HEK293T (cell line): ENCODE measurements at places on chromosomes 7 and 10.

GRCh38 chr10:115093286-115093775 lies at the start of gene ATRNL1:
Gene ATRNL1 (plus strand): TSS chr10:115093365. CDS start chr10:115093751, 386 bp downstream.
- peak; percentile 68 for DNase-seq

DNA sequence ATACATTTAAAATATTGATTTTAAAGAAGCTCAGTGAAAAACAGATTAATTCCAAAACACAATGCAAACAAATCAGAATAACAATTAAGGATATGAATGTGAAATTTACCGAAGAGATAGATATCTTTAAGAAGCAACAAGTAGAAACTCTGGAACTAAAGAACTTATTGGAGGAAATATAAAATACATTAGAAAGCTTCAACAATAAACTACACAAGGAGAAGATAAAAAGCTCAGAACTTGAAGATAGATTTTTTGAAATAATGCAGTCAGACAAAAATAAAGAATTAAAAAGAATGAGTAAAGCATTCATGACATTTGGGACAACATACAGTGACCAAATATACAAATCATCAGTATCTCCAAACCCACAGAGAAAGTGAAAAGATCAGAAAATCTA lies 43.2 kb downstream of the HIBADH start:
- DNase-seq: no peak

DNA sequence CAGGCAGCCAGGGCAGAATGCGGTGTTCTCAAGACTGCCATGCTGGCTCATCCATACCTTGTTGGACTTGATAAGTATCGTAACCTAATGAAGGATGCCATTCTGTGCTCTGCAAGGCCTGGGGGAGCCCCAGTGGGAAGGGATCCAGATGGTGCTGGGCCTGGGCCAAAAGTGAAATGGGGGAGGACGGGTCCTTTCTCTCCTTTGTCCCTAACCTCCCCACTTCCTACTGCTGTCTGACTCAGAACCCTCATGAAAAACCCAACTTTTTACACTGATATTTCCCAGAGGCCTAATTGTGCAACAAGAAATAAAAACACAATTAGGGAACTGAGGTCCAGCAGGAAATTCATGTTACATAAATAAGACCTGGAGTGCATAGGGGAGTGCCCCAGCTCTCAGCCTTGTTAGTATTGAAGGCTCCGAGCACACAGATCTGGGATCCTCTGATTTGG lies 193.7 kb upstream of the SVIL start:
- DNase-seq: no peak

DNA sequence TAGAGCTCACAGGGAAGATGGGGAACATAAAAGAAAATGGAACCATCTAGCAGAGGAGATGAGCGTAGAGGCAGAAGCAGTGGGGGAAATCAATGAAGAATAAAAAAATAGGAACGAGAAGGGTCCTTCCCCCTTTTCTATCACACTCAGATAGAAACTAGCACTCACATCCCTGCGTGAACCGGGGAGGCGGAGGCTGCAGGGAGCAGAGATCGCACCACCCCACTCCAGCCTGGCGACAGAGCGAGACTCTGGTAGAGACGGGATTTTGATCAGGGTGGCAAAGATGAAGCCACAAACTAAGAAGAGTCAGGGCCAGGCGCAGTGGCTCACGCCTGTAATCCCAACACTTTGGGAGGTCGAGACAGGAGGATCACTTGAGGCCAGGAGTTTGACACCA lies 64.7 kb upstream of the ECHDC3 start:
- DNase-seq: no peak

GRCh38 chr10:59106441-59106840 lies 70.0 kb upstream of the PHYHIPL start:
- no peak for DNase-seq

GRCh38 chr10:104345941-104346340 lies 7.7 kb upstream of the ITPRIP start:
- DNase-seq: no peak

DNA sequence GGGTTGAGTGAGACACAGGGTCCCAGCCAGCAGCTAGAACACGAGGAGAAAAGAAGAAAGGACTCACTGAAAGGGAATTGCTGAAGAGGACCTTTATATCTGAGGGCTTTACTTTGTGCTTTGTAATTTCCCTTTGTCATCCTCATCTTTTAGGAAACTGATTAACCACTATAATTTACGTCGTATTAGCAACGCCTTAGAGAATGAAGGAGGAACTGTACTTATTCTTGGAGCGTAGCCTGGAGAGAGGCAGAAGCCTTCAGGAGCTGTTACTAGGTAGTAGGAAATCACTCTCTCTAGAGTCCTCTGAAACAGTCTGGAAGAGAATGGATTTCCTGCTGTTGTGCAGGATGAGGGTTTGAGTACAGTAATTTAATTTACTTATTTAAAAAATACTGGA lies 101.0 kb upstream of the STEAP1B start:
- no peak for DNase-seq

GRCh38 chr7:24702755-24703154 lies 54.5 kb downstream of the GSDME start:
- DNase-seq: no peak

- DNase-seq: no peak
Observed at GRCh38 chr10:132249824-132250375, 57.9 kb downstream of the STK32C start.

- no peak for DNase-seq
Observed at GRCh38 chr10:95414016-95414830, 123.4 kb upstream of the PDLIM1 start.

DNA sequence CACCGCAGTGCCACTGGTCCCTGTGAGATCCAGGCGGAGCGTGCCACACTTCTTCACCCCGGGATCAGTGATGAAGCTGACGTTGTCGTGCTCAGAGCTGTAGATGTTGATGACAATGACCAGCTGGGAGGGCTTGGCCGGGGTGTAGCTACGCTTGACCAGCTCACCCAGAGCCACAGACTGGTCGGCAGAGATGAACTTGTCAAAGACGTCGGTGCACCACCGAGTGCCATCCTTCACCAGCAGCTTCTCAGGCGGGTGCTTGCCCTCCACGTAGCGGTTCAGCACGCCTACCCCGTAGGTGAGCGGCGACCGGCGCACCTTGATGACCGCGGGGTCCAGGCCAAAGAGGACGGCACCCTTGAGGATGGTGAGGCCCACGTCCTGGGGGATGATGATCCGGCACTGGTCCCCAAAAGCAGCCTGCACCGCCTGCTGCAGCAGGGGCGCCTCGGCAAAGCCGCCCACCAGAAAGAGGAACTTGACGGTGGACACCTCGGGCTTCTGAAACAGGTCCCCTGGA lies 54.2 kb downstream of the PNLIPRP2 start:
- no peak for DNase-seq

- DNase-seq: no peak
Observed at GRCh38 chr10:6757158-6757557, 177.1 kb upstream of the PRKCQ start.

GRCh38 chr10:127908106-127908958 lies 1.4 kb downstream of the PTPRE start:
- no peak for DNase-seq

DNA sequence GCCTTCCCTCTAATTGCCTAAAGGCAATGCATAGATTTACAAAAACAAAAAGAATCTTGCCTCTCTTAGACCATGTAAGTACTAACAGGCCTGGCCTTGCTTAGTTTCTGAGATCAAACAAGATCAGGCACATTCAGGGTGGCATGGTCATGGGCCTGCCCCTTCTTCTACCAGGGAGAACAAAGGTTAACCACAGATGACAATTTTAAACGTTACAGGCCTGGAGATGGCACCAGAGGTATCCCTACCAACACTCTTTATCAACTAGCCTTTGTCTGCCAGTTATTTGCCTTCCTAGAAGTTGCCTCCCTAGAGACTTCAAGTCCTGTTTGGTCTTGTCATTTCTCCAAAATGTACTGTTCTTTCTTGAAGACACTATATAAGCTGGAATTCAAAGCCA lies 252.6 kb downstream of the DOCK4 start:
- no peak for DNase-seq

DNA sequence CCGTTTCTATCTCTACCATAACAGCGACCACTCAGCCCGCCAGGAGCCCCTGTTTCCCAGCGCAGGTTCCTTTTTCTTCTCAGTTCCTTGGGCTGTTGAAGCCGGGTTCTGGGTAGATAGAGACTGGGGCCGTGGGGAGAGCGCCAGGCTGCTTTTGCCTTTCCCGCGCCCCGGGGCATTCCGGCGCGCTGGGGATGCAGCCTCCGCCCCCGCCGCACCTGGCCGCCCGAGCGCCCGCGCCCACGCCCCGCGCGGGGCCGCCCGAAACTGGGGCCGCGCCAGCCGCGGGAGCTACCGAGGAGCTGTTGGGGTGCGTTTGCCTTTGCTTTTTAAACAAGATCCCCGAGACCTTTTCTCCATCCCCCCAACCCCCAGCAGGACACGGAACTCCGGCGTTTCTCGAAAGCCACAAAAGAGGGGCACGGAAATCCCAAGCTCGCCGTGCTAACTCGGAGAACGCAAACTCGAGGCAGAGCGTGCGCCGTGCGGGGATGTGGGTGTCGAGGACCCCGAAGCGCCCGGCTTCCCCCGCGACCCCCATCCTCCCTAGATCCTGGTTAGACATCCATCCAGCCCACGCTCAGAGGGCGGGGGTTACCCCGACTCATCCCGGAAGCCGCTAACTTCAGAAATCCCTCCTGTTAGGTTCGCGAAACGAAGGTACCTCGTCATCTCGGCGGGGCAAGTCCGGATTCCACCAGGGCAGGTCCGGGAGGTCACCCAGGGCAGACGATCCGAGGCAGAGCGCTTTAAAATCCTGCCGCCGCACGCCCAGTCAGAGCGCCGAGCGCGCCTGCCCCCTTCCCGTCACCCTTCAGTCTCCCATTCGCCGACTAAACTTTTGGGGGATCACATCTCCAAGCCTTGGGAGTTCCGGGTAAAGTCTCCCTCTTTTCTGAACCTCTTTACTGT lies 1.0 kb downstream of the GRM8 start:
- DNase-seq: peak; percentile 15

DNA sequence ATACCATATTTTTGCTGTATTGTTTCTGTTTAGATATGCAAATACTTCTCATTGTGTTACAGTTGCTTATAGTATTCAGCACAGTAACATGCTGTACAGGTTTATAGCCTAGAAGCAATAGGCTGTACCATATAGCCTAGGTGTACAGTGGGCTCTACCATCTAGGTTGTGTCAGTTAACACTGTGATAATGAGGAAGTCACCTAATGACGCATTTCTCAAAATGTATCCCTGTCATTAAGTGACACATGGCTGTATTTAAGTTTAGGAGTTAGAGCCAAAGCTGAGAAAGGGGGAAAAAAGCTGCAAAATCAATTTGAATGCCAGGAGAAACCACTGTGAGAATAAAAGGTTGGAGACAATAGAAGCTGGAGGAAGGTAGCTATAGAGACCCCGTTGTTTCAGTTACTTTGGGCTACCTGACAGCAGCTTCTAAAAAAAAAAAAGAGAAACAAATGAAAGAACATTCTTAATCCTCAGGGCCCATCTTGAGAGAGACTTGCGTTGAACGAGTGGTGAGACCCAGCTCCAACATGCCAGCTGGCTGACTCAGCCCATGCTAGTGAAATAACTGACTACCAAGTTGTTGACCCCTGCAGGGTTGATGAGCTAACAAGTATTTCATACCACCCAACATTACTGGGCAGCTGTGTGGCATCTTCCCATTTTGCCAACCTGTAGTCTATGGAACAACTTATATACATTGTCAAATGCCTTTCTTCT lies 8.7 kb downstream of the STARD3NL start:
- no peak for DNase-seq

GRCh38 chr10:112083472-112083871 lies 100.1 kb downstream of the GPAM start:
- DNase-seq: no peak

DNA sequence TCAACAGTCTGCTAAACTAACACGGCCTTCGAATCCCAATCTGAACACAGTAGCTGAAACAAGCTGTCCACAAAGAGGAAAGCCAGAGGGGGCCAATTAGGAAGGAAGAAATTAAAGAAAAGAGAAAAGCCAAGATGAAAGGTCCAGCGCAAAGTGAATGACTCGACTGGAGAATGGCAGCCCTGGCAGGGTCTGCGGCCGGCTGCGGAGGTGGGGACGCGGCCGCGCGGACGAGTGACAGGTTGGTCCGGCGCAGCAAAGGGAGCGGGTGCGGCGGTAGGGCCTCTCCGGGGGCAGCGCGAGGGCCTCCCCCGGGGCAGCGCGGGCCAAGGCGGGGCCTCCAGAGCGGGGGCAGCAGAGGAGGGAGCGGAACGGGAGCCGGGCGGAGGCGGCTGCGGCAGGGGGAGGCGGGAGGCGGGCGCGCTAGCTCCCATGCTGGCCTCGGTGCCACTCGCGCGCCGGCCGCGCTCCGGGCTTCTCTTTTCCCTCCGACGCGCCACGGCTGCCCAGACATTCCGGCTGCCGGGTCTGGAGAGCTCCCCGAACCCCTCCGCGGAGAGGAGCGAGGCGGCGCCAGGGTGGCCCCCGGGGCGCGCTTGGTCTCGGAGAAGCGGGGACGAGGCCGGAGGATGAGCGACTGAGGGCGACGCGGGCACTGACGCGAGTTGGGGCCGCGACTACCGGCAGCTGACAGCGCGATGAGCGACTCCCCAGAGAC lies at the start of gene VWC2:
Gene VWC2 (plus strand): TSS at position 421 of the 718 bp plus-strand sequence. CDS start 1,798 bp downstream, outside the sequence.
- no peak for DNase-seq

DNA sequence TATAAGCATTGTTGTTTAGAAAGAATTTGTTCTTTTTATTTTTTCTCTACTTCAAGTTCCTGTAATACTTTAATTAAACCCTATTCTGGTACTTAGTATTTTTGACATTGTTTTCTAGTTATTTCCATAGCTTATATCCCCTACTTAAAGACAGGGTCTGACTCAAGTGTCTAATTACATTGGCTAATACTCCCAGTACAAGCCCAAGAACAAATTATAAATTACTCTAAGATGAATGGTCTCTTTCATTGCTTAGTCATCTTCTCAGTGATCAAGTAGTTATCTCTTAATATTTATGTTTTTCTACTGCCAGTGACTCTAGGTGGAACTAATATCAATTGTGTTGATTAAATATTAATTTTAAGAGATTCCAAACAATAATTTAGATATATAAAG lies 21.6 kb downstream of the AHR start:
- DNase-seq: no peak

DNA sequence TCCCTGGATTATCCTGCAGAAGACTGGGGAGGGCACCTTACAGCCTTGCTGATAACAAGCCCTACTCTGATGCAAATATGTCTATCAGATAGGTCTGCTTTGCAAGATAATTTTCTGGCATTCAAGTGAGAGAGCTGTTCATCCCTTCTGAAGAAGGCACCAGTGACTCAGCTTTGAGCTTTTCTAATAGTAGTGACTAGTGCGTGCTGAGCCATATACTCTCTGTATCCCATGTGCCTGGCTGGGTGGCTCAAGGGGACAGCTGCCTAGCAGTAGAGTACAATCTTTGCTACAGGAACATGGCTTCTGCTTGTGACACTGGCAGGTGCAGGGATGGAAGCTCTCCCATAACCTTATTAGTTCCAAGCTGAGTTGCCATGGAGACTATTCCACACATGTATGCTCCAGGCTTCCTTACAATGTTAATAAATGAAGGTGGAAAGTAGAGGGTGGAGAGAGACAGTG lies 35.0 kb upstream of the ABCB4 start:
- DNase-seq: no peak

- DNase-seq: no peak
Observed at GRCh38 chr10:36170943-36171501, 528.9 kb upstream of the FZD8 start.

GRCh38 chr7:16033233-16033632 lies 346.8 kb upstream of the MEOX2 start:
- DNase-seq: no peak
